Esophagus muscularis mucosa (tissue), 4 donors: ENCODE measurements at places on chromosomes 7 and 10. TPM values are rescaled to one million over a fixed set of nuclear protein-coding genes. Genes with fewer than 3 reads are reported as not detected.

DNA sequence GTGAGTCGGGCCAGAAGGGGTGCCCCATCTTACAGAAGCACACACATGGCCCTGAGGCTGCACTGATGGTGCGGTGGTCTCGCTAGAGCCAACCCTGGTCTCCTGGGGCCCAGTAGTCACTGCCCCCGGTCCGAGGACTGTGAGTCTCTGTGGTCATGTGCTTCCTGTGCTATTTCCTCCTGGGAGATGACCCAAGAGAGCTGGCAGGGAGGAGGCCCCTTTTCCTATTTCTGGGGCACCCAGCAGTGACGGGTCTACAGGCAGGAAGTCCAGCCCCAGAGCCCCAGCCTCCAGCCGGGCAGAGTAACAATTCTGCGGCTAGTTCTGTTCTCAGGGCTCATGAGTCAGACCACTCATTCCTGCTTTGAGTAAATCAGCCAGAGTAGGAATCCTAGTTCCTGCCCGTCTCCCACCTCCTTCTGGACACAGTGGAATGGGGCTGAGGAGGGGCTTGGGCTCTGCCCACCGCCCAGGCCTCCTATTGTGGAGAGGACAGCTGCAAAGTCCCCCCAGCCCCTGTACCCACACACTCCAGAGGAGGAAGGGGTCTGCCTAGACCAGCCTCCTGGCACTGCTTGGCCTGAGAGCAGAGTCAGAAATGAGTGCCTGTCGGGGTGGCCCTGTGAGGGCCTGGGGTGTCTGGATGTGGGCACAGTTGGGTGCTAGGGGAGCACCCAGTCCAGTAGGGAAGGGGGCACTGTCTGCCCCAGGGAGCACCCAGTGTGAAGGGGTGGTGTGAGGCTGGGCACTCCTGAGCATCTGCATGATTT is 80.5 kb upstream of the PPIF start:
- no peaks in the 10 kb centered on the region for H3K27me3 ChIP-seq
- H3K4me3 ChIP-seq: no peak overlapping the region
- no peaks in the 10 kb centered on the region for H3K36me3 ChIP-seq
- DNase-seq: no peak
- peaks cover 97% of the 10 kb centered on the region for H3K4me1 ChIP-seq

GRCh38 chr10:48463318-48464003 is 141.4 kb downstream of the ARHGAP22 start:
- no peak overlapping the region for H3K4me3 ChIP-seq
- no peak for DNase-seq
- no peaks in the 10 kb centered on the region for H3K36me3 ChIP-seq

The HOXA4 gene
- 26.8 TPM for total RNA-seq

DNA sequence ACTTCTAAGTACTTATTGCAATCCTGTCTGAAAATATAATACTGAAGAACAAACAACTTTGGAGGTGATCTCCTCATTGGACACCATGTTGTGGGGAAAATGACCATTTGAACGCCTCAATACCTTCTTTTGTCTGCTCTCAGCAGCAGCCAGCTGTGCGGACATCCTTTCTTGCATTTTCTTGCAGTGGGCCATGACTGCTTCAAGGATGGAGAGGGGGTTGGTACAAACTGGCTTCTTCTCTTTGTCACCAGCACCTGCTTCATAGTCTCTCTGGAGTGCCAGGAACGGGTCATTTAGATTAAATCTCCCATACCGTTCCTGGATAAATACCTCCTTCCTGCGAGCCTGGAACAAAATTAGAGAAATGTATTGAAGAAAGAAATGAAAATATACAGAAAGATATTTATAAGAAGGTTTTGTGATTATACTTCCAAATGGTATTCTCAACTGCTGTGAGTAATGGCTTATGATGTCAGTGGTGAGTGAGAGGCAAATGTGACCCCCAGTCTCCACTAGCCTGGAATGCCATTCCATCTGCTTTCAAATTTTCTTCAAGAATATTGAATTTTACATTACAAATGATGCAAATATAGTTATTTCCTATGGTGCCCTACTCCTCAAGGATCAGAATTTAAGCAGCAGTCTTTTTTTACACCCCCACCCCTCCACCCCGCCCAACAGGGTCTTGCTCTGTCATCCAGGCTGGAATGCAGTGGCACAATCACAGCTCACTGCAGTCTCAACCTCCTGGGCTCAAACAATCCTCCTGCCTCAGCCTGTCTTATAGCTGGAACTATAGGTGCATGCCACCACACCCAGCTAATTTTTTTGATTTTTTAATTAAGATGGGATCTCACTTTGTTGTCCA is 62.4 kb downstream of the CTTNBP2 start:
- peaks cover 21% of the 10 kb centered on the region for H3K4me1 ChIP-seq
- no peak overlapping the region for H3K27ac ChIP-seq
- no peak for DNase-seq
- no peaks in the 10 kb centered on the region for H3K36me3 ChIP-seq
- H3K27me3 ChIP-seq: no peaks in the 10 kb centered on the region

GRCh38 chr7:97418312-97418711 is 300.8 kb downstream of the SDHAF3 start:
- no peak for DNase-seq
- no peaks in the 10 kb centered on the region for H3K27me3 ChIP-seq
- no peak overlapping the region for H3K4me3 ChIP-seq
- no peaks in the 10 kb centered on the region for H3K4me1 ChIP-seq
- H3K36me3 ChIP-seq: no peaks in the 10 kb centered on the region

- no peak overlapping the region for H3K4me3 ChIP-seq
- no peak overlapping the region for H3K27ac ChIP-seq
- no peaks in the 10 kb centered on the region for H3K4me1 ChIP-seq
- H3K36me3 ChIP-seq: no peaks in the 10 kb centered on the region
- DNase-seq: no peak
These were observed 127.8 kb downstream of the ICA1 start for GRCh38 chr7:8134089-8134733.

DNA sequence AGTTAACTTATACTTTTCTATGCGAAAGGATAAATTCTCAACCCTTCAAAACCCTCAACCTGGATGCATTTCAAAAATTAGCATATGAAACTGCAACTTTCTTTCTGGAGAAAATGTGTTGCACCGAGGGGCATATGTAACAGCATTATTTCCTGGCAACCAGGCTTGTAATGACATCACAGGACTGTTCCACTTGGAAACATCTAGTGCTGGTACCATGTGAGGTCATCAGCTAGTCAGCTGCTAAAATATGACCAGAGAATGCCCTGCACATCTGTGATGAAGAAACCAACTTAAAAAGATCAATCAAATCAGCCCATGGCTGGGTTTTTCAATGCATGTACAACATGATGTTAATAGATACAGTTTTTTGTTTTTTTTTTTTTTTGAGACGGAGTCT is 40.0 kb downstream of the FGFR2 start:
- no peaks in the 10 kb centered on the region for H3K27me3 ChIP-seq
- H3K4me3 ChIP-seq: no peak overlapping the region
- DNase-seq: no peak
- H3K36me3 ChIP-seq: no peaks in the 10 kb centered on the region

The CYP26C1 gene
- total RNA-seq: not detected

DNA sequence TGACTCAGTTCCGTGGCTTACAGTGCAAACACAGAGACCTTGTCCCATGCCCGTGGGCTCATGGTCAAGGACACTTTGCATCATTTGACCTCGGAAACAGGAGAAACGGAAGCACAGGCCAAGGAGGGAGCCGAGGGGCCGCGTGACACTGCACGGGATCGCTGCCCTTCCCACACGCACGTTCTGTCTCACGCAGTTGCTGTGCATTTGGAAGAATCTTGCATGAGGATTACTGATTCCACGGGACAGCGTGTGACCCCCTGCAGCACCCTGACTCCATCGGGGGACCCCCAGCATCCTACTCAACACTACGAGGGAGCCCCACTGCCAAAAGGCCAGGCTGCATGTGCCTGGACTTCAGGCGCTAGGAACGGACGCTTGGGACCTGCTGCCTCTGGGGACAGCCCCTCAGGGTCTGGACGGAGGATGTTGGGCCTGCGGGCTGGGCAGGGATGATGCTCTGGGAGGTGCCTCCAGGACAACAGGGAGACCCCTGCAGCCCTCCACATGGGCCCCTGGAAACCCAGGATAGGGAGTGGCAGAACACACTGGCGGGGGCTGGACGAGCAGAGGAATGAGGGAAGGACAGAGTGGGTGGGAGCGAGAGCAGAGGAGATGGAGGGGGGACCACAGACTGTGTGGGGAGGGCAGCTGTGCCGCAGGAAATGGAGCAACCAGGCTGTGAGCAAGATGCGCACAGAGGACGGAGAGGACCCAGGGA is 222.2 kb downstream of the DNAJB6 start:
- H3K36me3 ChIP-seq: no peaks in the 10 kb centered on the region
- no peak overlapping the region for H3K27ac ChIP-seq
- H3K27me3 ChIP-seq: no peaks in the 10 kb centered on the region
- DNase-seq: no peak

The PAPOLB gene
- 0.32 TPM for total RNA-seq

The HOXA5 gene
- total RNA-seq: 13.7 TPM
